CD4-positive, alpha-beta T cell treated with Interleukin-1 beta for 1 hour (primary cell): ENCODE measurements at places on chromosomes 7 and 10.

DNA sequence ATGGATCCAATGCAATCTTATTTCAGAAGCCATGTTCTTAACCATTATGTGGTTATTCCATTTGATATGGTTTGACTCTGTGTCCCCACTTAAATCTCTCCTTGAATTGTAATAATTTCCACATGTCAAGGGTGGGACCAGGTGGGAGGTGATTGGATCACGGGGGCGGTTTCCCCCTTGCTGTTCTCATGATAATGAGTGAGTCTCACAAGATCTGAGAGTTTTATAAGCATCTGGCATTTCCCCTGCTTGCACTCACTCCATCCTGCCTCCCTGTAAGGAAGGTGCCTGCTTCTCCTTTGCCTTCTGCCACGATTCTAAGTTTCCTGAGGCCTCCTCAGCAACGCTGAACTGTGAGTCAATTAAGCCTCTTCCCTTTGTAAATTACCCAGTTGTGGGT lies 32.0 kb upstream of the TSPAN13 start:
- DNase-seq = no peak

DNA sequence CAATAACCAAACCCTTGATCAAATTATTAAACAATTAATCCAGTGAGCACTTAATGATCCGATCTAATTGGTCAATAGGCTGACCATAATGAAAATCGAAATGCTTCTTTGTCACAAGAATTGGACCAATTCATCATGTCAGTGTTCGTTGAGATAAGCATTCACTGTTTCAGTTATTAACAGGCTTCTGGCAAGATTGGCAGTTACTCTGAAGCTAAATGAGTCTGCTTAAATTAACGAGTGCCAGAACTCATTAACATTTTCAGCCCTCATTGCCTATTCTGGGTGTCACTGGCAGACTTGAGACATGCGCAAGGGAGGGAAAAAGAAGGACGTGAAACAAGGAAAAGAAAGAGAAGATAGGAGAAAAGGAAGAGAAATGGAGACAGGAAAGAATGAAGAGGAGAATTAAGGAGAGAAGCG lies 30.7 kb upstream of the SLC26A3 start:
- DNase-seq = no peak

- DNase-seq = no peak
These were observed 871.7 kb downstream of the LRMDA start for GRCh38 chr10:76302961-76303630.

DNA sequence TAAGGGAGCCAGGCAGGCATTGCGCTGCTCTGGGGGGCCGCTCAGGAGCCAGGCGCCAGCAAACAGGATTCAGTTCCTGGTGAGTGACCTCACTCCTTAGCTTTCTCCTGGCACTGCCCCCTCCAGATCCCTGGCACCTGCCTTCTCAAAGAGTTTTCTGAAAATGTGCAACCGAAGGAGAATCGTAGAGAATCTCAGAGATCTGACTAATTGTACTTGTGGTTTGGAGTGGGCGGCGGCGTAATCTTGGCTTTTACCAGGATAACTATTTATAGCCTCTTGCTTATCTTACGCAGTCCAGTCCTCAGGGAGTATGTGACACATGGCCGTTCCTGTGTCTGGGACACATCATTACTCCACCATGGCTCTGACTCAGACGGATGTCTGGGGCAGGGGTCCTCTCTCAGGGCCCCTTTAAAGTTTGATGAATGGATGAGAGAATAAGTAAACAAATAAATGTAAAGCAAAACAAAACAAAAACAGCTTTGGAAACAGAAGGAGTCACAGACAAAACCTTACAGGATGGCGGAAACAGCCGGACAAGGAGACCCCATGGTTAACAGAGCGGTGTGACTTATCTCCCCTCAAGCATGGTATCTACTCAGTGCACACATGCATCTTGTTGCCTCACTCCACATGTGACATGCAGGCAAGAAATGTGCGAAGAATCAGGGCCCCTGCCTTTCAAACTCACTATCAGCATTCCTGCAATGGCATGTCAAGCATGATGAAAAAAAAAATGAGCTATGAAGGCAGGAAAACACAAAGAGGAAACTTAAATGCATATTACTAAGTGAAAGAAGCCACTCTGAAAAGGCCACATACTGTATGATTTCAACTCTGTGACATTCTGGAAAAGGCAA lies 99.7 kb downstream of the TNS3 start:
- peak; percentile 36 for DNase-seq

DNA sequence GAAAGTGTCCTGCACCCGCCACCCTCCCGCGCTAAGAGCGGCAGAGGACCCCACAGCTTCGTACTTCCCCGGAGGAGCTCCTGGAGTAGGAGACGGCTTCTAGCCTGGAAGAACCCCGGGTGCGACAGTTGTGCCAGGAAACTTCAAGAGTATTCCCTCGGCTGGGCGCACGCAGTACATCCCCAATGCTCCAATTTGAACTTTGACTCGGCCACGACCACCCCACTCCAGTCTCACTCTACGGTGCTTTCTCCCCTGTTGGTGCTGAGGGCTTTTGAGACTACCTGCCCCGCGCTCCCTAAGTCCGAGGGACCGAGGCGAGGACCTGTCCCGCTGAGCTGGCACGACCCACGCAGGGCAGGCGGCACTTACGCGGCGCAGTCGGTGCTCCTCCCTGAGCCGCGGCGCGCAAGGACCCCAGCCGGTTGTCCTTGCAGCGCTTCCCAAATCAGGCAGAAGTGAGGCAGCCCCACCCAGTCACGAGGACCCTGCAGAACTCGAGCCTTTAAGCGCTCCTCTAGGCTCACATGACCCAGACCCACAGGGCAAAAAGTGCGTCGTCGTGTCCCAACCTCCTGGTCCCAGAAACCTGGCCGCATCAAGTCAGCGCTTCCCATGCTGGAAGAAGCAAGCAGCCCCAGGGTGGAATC lies at the start of gene CPVL:
TSS of gene CPVL (minus strand) at position 481 of the 650 bp plus-strand sequence. CDS start 25,476 bp downstream, outside the sequence.
- no peak for DNase-seq

DNA sequence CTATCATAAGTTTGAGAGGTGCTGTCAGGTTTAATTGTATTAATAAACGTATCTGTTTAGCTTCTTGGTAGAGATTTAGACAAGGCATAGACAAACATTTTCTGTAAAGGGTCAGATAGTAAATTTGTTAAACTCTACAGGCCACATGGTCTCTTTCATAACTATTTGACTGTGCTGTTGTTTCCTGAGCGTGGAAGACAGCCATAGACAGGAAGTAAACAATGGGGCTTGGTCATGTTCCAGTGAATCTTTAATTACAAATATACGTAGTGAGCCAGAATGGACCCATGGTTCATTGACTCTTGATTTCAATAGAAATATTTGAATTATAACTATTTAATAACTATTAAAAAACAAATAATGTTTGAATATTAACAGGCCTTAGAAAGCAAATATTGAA lies 451.1 kb downstream of the SH2D4B start:
- DNase-seq = no peak

DNA sequence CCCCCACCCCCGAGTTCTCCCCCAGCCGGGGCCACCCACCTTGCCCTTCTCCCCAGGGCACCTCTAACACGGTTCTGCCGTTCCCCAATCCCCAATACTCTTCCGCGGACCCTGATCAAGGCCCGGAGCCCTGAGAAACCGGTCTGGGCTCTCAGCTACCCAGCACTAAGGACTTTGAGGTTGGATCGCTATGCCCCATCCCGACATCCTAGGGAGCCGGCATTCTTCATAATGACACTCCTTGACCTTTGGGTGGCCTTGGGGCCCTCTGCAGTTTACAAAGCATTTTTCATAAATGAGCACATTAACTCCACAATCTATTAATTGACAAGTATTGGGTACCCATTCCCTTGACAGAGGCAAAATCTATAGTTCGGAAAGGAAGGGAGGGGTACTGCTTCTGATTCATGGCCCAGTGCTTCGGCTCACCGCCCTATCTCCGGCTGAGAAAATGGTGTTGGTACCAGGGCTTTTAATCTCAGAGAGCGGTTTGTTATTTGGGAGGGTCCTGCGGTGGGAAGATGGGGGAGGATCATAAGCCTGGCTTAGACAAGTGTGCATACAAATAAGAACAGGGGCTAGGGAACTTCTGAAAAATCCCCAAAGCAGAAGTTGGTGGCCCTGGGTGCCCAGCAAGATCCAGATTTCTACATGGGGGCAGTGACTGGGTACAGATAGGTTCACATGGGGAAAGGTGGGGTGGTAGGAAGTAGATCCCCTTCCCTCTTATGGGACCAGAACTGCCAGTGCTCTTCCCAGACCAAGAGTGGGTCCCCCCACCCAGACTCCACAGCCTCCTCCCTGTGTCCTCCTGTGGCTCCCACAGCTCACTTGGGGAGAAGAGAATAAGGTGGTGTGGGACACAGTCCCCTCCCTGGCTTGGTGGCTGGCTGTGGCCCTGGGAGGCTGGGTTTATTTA lies 3.2 kb downstream of the IMPDH1 start:
- no peak for DNase-seq

- no peak for DNase-seq
These were observed 101.2 kb downstream of the USP6NL start for GRCh38 chr10:11510281-11510680.

DNA sequence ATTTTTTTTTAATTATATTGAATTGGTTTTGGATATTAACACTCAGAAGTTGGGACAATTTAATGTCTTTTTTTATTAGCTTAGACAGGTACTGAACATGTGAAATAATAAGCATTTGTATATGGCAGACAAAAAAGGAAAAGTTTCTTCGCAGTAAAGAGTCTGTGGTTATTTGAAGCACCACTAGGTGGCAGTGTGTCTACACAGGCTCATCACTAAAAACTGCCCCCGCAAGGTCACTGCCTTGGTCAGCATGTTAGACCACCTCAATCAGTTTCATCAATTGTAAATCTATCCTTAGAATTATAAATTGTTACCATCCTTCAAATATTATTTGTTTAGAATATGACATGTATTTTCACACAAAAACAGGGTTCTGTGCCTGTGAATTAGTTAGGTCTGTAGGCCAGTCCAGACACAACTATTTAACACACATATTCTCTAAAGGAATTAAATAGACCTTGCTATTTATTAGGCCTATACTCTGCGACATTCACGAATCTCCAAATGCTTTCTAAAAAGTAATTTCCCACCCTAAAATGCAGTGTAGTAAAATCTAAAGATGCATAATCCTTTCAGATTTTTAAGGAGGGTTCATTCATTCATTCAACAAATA lies 17.0 kb downstream of the PNLIPRP3 start:
- DNase-seq = peak; percentile 3

DNA sequence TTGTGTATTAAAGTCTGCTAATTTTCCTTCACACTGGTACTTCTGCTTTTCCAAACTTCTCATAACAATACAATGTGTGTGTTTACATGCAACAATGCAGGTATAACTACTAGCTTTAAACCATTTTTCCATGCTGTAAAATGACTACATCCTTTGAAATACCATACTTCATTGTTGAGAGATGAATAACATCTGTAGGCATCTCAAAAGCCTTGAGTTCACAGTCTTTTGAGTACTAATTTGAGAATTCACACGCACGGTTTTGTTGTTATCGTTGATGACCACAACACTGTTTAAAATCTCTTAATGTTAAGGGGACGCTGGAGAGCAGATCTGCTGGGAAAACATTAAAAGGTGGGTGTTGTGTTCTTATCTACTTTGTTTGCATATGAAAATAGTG lies 37.4 kb downstream of the SEMA3A start:
- DNase-seq = no peak

- DNase-seq = no peak
These were observed 15.6 kb downstream of the CHAT start for GRCh38 chr10:49629431-49629881.

- DNase-seq = no peak
These were observed 39.5 kb downstream of the DIP2C start for GRCh38 chr10:649798-650440.

DNA sequence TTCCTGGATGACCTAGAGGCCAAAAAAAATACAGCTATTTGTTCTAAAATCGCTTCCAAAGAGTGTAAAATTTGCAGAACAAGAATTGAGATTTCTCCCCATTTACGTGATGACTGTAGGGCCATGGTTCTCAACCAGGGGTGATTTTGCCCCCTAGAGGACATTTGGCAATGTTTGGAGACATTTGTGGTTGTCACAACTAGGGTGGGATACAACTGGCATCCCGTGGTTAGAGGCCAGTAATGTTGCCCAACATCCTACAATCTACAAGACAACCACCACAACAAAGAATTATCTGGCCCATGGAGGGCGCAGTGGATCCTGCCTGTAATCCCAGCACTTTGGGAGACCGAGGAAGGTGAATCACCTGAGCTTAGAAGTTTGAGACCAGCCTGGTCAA lies 22.8 kb upstream of the MALSU1 start:
- no peak for DNase-seq

DNA sequence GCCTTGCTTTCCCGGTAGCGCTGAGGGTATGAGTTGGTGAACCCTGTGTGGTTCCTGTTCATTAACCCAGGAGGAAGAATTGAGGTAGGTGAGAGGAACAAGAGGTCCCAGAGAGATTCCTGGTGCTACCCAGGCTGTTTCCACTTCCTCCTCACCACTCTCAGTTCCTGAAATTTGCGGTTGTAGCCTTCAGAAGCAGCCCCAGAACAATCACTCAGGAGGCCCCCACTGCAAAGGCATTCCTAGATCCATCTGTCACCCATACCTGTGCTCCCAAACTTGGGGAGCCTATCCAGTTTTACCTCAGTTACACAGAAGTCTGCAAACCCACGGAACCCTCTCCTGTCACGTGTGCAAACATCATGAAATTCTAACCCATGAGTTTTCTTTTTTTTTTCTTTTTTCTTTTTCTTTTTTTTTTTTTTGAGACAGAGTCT lies 9.0 kb upstream of the PIP4K2A start:
- DNase-seq = peak; percentile 43

DNA sequence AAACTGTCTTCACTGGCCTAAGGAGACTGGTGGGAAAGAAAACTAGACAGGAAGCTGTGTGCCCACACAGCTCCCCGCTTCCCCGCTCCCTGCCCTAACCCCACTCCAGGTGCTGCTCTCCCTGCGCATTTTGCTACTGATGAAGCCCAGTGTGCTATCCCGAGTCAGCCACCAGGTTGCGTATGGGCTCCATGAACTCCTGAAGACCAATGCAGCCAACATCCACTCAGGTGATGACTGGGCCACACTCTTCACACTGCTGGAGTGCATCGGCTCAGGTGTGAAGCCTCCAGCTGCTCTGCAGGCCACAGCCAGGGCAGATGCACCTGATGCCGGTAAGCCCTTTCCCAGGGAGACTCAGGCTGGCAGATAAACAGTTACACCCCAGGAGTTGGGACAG lies 20.3 kb upstream of the NFKB2 start:
- peak; percentile 13 for DNase-seq

DNA sequence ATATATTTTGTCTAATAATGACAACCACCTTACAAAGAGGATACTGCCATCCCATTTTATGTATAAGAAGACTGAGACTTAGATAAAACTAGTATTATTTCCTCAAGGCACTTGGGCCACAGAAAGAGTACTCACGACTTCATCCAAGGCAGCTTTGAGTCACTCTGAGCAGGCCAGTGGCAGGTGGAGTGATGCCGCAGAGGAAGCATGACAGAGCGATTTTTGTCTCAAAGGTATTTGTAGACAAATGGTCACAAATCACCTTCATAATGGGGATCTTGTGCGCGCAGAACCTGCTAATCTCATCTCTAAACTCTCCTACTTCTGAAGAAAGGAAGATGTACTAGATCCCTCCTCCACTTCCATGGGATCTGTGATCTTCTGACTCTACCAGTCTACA lies 113.2 kb upstream of the NAMPT start:
- DNase-seq = no peak
